GM18507 (cell line): ENCODE measurements at places on chromosomes 5 and 9.
A peak's percentile ranks its signal among the peaks of the same experiment; 100 is the strongest.

DNA sequence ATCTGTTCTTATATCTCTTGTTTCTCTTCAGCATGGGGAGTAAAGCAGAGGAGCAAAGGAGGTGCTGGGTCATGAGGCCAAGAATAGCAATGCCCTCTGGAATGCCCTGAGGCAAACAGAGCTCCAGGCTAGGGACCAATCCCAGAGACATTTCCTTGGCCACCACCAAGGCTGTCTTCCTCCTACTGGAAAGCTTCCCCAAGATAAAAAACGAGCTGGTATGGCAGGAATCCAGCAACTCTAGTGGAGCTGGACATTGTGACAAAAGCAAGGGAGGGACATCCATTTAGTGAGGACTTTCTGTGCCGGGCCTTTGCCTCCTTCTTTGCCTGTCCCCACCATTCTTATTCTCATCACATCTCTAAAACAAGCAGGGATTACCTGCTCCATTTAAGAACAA lies 161.6 kb downstream of the ASTN2 start:
- DNase-seq, result no peak

DNA sequence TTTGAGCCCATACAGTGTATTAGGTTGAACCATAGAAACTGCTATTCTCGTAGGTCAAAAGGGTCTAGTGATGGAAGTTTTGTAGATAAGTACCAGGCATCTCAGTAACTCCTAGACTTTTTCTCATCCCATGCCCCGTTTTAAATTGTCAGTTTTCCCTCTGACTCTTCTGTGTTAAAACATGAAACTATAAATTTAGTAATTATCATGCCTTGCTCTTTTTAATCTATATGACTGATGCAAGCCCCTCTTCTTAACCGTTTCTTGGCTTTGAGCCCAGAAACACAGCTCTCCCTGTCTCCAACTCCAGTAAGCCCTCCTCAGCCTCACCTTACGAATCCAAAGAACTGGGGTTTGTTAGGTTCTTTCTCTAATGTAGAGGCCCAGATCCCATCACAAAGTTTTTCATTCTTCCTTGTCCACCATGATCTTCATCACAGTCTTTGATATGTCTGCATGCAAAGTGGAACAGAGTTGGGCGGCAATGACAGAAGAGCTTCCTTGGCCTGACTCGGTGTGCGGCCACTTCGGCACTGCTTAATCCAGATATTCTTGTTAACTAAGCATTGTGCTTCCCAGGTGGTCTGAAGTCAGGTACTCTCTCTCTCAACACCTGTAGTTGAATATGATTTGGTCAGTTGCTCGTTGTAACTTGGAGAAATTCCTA lies 21.1 kb downstream of the RGMB start:
- DNase-seq, result no peak

DNA sequence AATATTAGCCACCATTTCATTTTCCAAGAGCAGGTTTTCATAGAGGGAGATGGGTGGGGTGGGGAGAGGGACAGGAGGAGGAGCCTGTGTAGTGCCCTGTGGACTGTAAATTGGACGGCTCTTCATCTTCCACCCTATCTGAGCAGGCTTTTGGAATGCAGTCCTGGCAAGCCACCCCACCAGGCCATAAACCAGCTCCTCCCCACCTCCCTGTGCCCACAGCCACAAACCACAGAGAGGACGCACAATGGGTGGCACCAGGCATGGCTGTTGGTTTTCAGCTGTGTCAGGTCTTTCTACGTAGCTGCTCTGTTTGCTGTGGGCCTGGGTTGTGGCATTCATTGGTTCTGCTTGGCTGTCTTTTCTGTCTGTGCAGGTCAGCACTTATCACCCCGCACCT lies 58.0 kb downstream of the PLAC8L1 start:
- no peak for DNase-seq

DNA sequence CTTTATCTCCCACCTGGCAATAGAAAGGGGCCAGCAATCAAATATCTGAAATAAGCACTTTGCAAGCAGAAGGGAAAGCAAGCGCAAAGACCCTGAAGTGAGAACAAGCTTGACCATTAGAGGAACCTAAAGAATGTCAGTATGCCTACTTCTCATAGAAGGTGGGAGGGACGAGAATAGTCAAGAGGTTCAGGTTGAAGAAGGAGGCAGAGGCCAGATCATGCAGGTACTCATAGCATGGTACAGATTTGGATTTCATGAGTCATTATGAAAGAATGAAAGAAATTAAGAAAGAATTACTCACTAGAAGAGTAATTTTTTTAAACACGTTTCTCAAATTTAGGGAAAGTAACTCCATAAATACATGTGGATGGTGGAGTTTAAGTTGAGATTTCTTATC lies 33.7 kb downstream of the MCTP1 start:
- DNase-seq, result no peak

DNA sequence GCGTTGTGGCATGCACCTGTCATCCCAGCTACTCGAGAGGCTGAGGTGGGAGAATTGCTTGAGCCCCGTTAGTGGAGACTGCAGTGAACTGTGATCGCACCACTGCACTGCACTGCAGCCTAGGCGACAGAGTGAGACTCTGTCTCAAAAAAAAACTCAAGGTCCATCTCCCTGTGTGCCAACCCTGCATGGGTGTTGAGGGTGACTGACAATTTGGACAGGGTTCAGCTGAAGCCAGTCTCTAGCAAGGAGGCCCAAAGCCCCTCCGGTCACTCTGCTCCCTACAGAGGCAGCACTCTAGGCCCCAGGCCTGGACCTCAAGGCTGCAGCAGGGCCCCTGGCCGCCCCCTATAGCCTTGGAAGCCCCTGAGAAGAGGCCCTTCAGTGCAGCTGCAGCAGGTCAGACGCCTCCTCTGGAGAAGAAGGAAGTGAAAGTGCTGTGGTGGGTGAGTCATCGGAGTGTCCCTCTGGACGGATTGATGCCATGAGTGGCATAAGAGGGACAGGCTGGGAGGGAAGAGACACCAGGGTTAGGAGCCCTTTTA lies 39.2 kb upstream of the NEK6 start:
- DNase-seq, result peak; percentile 79

GRCh38 chr9:113597390-113598241 lies 134.1 kb downstream of the RGS3 start:
- no peak for DNase-seq
